Right cardiac atrium (tissue), 5 donors: ENCODE measurements at places on chromosomes 3 and 15. TPM values are rescaled to one million over a fixed set of nuclear protein-coding genes. Genes with fewer than 3 reads are reported as not detected.

GRCh38 chr15:68106656-68107055, 52.5 kb downstream of the PIAS1 start:
- no peak for DNase-seq

DNA sequence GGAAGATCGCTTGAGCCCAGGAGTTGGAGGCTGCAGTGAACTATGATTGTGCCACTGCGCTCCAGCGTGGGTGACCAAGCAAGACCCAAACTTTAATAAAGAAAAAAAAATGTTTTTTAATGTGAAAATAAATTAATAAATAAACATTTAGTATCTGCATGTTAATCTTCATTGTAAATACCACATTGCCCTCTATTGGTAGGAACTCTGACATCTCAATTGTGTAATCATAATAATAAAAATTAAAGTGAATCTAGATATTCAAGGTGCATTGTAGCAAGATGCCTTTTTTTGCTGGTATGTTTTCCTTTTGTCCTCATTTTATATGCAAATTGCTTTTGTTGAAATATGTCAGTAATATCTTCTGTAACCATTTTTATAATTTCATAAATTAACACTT, 95.0 kb upstream of the LIMD1 start:
- no peak for DNase-seq

HRG gene
- 0.22 TPM for total RNA-seq

- DNase-seq, result no peak
These were observed 63.4 kb upstream of the LCTL start for GRCh38 chr15:66628976-66629723.

- DNase-seq, result no peak
These were observed 41.4 kb downstream of the SNAPC5 start for GRCh38 chr15:66456211-66456610.

ASB14 gene
- total RNA-seq, result not detected

- DNase-seq, result peak; percentile 87
These were observed 39.7 kb upstream of the VEPH1 start for GRCh38 chr3:157542711-157543500.

DNA sequence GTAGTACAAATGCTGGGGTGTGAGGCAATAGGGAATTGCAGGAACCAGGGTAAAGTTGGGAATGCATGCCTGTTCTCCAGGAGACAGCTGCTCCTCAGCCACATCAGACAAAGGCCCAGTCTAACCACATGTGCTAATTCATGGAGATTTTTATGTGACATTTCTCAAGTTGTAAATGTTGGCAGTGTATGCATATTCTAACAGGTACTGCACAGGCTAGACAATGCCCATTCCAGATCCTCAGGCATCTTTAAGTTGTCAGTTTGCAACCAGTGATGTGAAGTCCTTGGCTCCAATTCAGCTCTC, 84.9 kb downstream of the EEFSEC start:
- no peak for DNase-seq

DNA sequence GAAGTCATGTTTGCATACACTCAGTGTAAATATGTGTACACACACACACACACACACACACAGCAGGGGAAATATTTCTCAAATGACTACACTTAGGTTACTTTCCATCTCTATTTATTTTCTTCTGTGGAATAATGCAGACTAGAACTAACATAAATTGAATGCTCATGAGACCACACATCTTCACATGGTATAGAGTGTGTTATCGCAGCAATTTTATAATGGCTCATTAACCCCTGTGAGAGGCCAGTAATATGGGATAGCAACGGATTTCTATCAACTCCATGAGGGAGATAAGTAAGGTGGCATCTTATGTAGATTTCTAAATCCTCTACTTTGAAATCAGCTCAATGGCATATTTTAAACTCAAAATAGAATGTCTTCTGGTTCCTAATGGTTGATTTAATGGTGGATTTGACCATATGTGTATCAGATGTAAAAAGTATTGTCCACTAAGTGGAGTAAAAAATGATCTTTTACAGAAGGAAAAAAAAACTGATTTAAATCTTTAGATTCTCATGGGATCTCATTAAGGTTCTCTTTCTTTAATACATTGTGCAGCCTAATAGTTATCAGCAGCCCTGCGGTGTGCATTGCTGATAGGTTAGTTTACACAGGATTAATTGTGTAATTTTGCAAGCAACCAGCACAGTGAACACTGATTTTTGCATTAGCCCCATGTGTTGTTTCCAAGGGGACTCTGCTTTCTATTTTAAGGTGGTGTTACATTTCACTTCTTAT, 32.0 kb downstream of the CHL1 start:
- no peak for DNase-seq
